ENCODE measurements at places on chromosomes 4 and X.

GRCh38 chr4:134401798-134402197, 200.2 kb upstream of the PABPC4L start:
- no peak for DNase-seq

- no peak for DNase-seq
Observed at GRCh38 chrX:138709886-138710791, 1.4 kb downstream of the FGF13 start.

DNA sequence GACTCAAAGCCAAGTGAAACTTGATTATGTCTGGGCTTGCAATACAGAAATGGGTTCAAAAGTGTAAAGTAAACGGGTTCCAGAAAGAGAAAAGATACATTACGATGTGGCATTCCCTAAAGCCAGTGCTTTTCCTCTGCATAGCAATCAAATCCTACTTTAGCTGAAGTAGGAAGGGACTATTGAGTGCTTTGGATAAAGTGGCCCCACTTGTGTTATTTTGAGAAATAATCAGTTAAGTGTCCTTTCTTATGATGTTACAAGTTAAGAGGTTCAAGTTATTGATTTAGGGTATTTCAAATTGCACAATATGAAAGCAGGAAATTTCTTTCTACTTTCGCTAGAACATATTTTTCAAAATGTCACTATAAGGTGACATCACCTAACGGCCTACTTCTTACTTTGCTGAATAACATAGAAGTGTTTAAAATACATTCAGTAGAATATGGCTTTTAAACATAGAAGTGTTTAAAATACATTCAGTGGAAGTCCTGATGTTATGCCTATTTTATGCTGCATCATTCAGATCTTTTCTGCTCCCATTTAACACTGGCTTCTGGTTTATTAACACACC, 235.2 kb downstream of the DTHD1 start:
- no peak for DNase-seq

GRCh38 chrX:71366674-71367256, 608 bp downstream of the TAF1 start:
- DNase-seq = peak; percentile 35

DNA sequence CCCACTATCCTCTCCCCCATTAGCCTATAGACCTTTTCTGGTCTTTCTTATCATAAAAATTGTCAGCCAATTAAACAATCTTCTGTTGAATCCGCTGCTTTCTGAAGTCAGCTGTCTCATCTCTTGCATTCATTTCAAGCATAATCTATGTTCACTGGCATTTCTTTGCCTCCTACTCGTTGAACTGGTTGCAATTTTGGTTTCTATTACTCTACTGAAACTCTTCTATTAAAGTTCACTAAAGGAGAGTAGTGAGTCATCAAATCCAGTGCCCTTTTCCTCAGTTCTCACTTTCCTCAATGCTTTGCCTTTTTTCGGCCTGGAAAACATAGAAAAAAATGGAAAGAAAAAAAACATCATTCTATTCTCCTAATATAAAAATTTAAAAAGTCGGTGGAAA, 23.9 kb upstream of the CXCL13 start:
- no peak for DNase-seq

DNA sequence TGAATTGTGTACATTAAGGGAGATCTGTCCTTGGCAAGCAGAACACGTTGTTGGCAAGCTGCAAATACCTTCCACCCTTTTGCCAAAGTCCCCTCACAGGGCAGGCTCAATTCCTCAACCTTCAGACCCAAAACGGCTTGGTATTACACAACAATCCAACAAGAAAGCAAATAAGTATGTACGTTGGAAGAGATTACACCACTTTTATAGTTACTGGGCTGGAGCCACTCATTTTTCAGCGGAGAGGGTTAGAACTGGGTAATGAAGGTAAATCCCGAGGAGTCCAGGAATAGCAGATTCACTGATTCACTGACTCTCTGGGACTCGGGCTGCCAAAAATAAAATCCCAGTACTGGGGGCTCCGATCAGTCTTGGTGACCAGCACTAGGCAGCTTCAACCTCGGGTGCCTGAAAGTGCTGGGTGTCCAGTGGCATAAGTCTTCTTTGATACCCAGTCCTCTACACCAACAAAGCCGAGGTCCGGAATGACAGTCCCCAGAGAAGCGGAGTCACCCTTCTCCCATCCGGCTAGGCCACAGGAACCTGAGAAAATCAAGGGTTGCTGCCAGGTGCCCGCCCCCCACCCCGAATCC, 587 bp downstream of the TIMM8A start:
- DNase-seq = no peak

- DNase-seq = no peak
Observed at GRCh38 chrX:69082055-69082752, 83.0 kb downstream of the PJA1 start.

DNA sequence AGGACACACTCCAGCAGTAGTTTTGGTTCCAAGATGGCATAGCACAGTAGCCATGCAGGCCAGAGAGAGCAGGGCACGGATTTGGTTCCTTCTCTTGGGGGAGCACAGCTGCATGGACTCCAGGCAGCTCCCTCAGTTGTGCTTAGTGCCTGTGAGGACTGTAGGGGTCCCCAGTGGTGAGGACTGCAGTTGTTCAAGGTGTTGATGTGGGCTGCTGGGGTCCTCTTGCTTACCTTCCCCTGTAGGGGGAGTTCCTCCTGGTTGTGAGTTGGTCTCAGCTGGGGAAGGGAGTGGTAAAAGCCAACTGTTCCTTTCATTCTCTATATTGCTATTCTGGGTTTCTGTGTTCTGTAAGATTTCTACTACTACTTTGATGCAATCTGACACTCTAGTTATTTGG, 606.5 kb downstream of the MAGEB5 start:
- DNase-seq = no peak

DNA sequence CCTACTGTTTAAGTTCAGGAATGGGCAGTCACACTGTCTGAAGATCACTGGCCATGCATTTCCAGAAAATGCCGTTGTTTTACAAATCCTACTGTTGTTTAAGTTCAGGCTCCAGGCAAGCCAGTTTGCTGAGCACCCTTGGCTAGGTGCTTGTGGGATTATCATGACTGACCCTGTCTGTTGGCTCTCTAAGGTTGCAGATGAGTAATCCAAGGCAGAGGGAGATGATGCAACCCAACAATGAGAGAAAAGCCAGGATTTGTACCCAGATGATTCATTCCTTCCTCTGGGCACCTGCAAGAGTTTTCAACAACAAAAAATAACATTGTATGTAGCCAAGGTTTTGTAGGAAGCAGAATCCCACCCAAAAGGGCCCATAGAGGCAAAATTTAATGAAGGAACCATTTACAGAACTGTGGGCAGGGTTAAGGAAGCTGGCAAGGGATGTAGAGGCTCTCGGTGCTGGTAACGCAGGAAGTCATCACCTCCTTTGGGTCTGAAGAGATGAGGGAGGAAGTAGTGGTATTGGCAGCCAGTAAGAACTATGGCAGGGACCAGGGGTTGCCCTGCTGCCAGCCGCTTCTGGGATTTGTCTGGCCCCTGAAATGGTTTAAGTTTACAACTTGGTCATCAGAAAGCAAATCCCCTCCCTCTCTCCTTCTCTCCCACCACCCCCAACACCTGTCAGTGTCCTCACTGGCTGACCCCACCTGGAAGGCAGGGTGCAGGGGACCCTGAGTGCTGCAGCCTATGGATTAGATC, 54.8 kb downstream of the MSX1 start:
- DNase-seq = no peak

DNA sequence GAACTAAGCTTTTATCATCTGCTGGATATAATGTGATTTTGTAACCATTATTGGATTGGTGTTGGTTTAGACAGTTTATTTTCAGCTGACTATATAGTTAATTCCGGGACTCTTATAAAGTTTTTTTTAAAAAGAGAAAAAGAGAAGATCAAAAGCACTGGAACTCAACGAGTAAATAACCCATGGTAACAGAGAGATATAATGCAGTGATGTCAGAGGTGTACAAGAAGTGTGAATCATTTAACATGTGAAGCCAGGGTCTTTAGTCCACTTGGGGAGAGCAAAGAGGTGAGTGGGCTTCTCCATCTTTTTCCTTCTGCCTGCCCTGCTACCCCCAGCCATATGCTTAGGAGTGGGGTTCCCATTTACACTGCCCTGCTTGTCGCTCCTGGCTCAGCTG, 3.2 kb downstream of the TMEM165 start:
- no peak for DNase-seq
